Activated CD8-positive, alpha-beta memory T cell treated with anti-CD3 and anti-CD28 coated beads for 4 hours (primary cell): ENCODE measurements at places on chromosomes 7 and 10.

DNA sequence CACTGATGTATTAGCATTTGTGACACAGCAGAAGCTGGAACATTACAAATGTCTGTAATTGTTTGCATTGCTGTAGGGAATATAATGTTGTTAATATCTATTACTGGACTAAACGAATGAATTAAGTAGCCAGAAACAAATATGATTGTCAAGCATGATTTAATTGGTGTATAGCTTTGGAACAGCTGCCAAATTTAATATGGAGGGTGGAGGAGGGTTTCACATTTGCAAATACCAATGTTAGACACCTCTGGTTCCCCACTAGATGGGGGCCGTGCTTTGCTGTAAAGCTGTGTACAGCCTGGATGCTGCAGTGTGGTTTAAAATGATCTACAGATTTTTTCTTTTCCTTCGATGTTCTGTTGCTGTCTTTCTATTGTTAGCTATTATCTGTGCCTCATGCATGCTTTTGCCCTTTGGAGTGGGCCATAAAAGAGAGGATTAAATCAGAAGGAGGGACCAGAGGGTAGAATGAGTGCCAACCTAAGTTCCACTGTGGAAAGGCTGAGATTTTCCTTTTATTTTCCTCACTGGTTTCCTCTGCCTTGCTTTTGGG lies 23.1 kb downstream of the DNAJB9 start:
- no peak for DNase-seq

GRCh38 chr7:88230646-88231045 lies 10.8 kb upstream of the SRI start:
- no peak for DNase-seq

DNA sequence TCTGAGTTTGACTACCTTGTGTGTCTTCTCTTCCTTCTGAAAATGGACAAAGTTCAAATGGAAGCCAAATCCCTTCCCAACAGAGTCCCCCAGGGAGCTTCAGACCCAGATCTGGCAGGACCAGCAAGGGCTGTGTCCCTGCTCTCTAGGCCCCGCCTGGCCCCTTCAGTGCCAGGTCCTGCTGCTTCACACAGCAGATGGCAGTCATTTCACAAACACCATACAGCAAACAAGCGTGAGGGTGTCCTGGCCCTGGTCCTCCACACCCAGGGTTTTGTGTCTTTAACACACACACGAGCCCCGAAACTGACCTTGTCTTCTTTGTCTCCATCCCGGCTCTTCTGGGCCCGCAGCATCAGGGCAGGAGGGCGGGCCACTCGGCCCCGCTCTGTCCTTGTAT lies 145.0 kb downstream of the TCERG1L start:
- no peak for DNase-seq

- no peak for DNase-seq
Observed at GRCh38 chr10:89283936-89284475, 17.8 kb upstream of the IFIT2 start.

DNA sequence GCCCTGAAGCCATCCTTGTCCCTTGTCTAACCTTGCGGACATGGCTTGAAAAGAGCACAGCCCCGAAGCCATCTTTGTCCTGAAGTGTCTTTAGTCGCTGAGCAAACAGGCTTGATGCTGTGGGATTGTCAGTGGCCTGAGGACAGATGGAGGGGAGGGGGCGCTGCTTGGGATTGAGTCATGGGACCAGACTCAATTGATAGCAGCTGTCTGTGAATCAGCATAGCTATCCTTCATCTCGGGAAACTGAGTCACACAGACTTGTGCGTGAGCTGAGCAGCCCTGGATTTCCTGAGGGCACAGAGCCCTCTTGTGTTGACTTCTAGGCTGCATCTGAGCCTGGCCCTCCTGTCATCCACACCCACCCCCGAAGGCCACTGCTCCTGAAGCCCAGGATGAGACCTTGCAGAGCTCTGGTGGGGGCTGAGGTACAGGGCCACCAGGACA lies 14.4 kb downstream of the MYO1G start:
- no peak for DNase-seq

DNA sequence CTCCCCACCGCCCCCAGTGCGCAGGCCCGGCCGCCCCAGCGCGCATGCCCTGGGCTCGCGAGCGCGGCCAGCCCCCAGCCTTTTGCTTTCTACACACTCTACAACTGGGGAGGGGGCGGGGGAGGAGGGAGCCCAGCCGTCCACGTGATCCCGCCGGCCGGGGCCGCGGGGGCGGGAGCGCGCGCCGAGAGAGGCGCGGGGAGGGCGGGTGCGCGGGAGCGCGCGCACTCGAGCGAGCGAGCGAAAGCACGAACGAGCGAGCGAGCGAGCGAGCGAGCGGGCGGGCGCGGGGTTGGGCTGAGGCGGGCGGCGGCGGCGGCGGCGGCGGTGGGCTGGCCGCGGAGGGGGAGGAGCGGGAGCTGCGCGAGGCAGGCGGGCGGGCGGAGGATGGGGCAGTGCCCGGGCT lies at the start of gene AUTS2:
TSS of gene AUTS2 (plus strand) at position 395 of the 406 bp plus-strand sequence. CDS start 1,179 bp downstream, outside the sequence.
- peak; percentile 24 for DNase-seq

GRCh38 chr7:69661342-69661741 lies 63.1 kb downstream of the AUTS2 start:
- DNase-seq, result no peak

DNA sequence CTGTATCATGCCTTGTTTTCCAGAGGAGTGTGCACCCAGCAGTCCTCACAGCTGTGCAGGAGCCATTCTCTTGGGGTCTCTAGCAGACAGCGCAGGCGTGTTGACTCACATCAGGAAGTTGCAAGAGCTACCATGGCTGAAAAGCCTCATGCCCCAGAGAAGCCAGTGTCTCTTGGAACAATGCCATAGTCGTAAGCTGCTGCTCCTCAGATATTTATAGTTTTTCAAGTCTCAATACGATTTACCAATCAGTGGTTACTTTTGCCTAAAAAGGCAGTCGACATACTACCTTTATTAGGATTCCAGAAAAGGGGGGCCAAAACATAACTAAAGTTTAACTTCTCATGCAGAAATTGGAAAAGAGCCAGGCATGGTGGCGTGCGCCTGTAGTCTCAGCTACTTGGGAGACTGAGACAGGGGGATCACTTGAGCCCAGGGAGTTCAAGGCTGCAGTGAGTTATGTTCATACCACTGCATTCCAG lies 407.7 kb downstream of the PARD3 start:
- no peak for DNase-seq

- no peak for DNase-seq
Observed at GRCh38 chr10:62992145-62992721, 140.9 kb upstream of the NRBF2 start.

DNA sequence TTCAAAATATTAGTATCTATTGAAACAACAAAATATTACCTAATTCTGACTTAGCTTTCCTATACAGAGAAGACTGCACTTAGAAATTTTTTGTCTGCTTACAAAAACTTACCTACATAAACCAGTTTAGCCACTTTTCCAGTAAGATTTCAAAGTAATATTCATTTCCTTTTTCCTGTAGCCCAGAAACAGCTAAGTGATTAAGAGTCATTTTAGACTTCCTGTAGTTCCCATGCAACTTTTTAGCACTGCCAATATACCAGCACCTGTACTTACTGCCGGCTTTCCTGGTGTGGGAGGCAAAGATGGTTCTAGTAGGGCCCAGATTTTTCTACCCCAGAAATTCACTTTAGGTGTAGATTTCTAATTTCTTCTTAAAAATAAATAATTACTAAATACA lies 21.8 kb downstream of the NT5C2 start:
- DNase-seq, result no peak

- no peak for DNase-seq
Observed at GRCh38 chr10:122632031-122632430, 67.6 kb downstream of the C10orf120 start.

GRCh38 chr7:74619235-74619860 lies 38.2 kb upstream of the GTF2I start:
- no peak for DNase-seq

DNA sequence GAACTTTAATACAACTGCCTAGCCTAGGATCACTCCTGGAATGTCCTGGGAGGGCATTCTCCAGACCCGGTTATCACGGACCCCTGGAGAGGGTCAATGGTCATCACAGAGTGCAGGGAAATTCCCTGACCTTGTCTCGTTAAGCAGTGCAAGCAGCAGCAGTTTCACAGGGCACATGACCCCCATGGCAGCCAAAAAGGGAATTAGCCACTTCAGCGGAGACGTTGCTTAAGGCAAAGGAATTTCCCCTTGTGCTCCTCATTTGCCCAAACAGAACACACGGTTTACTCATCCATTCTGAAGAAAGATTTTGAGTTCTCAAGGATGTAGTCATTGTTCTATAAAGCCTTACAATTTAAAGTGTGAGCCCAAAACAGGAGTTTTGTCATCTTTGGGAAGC lies 260.3 kb downstream of the SNX13 start:
- no peak for DNase-seq

DNA sequence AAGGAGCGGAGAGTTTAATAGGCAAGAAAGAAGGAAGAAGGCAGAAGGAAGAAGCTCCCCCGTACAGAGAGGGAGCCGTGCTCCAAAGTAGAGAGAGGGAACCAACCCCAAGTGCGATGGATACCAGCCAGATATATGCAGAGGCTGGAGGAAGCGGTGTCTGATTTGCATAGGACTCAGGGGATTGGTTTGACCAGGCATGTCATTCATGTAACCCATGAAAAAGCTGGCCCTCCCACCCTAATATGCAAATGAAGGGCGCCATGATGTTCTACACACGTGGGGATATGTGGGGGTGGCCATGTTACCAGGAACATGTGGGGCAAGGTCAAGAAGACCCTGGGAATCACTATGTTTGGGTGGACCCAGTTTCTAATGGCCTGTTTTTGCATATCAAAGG lies 40.6 kb upstream of the FAM3C start:
- no peak for DNase-seq

GRCh38 chr10:62653254-62653653 lies 151.3 kb upstream of the ADO start:
- no peak for DNase-seq

DNA sequence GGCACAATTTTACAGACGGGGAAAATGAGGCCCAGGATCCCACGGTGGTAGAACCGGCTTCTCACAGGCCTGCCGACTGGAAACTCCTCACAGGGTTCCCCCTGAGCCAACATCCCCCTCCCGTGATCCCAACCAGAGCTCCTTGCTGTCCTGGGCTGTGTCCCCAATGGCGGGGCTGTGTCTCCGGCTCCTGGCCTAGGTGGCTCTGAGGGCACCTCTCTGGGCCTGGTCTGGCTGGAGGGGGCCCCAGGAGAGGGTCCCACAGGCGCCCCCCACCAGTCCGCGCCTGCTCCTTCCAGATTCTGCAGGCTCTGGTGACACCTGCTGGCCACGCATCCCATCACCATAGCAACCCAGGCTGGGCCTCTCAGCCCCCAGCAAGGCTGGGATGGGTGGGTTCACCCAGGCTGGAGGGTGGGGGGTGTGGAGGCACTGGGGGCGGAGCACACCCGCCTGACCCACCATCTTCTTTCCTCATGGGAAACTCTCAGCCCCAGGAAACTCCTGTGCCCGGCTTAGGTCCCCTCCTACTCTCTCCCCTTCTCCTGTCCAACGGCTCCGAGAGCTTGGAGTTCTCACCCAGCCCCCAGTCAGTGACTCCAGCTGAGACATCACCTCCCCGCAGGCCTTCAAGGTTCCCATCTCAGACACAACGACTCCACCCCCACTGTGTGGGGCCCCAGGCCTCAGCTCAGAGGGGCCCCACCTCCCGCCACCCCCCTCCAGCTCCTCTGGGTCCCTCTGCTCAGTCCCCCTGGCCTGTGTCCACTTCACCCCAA lies 27.1 kb upstream of the TNRC18 start:
- peak; percentile 13 for DNase-seq

DNA sequence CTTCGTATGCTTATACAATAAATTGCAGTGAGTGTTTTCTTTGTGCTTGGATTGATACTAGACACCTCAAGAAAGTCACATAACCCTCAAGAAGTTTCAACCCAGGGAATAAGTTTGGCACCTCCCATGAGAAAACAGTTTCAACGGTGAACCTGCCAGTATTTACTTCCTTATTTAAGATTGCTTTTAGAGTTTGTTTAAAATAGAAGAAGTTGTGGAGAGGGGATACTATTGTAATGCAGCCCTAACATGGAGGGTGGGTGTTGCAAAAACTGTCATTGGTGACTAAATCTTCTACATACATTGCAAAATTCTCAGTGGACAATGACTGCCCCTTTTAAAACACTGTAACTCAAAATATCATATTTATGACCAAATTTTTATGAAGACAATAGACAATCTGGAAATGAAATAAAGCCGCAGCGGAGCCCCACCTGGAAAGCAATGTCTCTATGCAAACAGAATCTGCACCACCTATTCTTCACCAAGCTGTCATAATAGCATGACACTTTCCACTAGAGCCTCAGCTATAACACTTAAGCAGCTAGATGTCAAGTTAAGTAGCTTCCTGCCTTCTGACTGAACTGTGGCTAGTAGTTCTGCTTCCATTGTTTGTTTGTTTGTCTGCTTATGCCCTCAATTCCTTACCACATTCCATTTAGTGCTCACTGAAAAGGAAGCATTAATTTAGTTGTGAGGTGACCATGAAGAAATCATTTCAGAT lies 98.2 kb downstream of the MDFIC start:
- no peak for DNase-seq

DNA sequence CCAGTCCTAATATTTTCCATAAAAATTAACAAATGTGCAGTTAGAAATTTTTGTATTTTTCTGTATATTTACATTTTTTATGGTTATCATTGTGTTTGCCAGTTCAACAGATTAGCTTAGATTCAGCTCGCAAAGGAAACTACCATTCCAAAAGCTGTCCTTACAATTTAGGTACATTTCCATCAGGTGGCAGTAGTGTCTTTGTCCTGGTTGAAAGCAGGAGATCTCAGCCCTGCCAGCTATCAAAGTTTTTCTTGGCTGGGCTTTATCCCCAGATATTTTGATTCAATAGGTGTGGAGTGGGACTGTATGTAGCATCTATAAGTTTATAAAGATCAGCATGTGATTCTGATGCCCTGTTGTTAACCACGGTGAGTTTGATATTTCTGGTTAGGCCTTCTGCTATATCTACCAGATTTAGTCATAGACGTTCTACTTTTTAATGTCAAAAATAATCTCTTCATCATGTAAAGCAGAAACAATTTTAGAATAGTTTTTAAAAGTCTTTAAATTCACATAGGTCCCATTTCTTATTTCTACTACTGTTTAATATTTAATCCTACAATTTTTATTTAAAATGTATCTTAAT lies 15.5 kb upstream of the ICA1 start:
- no peak for DNase-seq

DNA sequence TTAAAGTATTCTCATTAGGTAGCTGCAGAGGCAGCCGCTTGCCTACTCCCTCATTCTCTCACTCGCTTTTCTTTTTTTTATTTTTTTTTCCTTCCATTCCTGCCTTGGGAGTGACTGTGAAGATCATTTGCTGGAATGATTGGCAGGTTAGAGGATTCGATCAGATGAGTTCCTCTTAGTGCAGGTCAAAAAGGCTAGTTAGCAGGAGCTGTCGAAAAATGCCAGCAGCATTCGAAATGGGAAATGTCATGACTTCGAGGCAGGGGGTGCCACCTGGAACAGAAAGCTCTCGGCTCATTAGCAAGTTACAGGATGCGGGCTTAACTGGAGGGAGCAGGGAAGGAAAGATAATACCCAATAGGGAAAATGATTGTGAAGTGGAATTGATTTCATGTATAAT lies 137.5 kb upstream of the FZD1 start:
- DNase-seq, result no peak

DNA sequence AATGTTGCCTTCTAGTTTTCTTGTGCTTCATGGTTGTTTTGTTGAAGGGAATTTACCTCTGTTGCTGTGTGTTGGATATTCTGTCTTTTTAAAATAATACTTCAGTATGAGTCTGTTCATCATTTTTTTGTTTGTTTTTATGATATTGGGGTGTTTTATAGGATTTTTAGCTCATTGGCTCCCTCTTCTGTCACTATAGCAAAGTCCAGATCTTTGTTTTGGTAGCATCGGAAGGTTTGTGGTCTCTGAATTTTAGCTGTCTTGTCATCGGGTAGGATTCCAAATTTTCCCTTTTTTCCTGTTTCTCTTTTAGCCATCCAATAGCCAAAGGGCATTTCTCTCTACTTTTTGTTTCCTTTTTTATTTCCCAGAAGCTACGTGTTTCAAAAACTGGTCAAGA lies 91.4 kb downstream of the EXOC4 start:
- no peak for DNase-seq
